Testis (tissue), 5 donors: ENCODE measurements at places on chromosomes 13 and 19. TPM values are rescaled to one million over a fixed set of nuclear protein-coding genes. Genes with fewer than 3 reads are reported as not detected.

Gene KIR2DL1
- not detected for total RNA-seq

Gene PTPRH
- 11.3 TPM for total RNA-seq

Gene KCNN1
- total RNA-seq: 10.3 TPM

Gene MEGF8
- 27.3 TPM for total RNA-seq

Gene SIGLEC11
- 8.5 TPM for total RNA-seq

Gene IFNL1
- not detected for total RNA-seq

Gene ZNF723
- 5.5 TPM for total RNA-seq

Gene ACP7
- total RNA-seq: not detected

Gene CRX
- total RNA-seq: 0.55 TPM

Gene ZNF430
- total RNA-seq: 9.2 TPM

Gene ICAM5
- 4.3 TPM for total RNA-seq

Gene ZNF567
- total RNA-seq: 9.8 TPM

Gene SERTAD3
- total RNA-seq: 33.9 TPM

Gene SCGB2B2
- 4.4 TPM for total RNA-seq

Gene CNMD
- 3.5 TPM for total RNA-seq

Gene RPL13A
- total RNA-seq: 1,721 TPM

Gene FBXO27
- 16.5 TPM for total RNA-seq

Gene OR10H1
- total RNA-seq: 0.39 TPM

Gene PABPC3
- total RNA-seq: 24.0 TPM

Gene KISS1R
- total RNA-seq: not detected

Gene EXOSC5
- 23.8 TPM for total RNA-seq

Gene GPX4
- total RNA-seq: 1,153 TPM

Gene KLF2
- total RNA-seq: 74.9 TPM

Gene NKG7
- 0.63 TPM for total RNA-seq

Gene CEACAM5
- 0.50 TPM for total RNA-seq

Gene ANGPTL8
- total RNA-seq: not detected

Gene ZNF45
- 10.5 TPM for total RNA-seq

Gene DENND1C
- total RNA-seq: 3.2 TPM

Gene OR4F17
- total RNA-seq: not detected

Gene PRSS57
- not detected for total RNA-seq

Gene IL4I1
- total RNA-seq: 17.1 TPM

Gene HSPB6
- 57.1 TPM for total RNA-seq

Gene EPSTI1
- 12.5 TPM for total RNA-seq

Gene TNNI3
- 14.2 TPM for total RNA-seq

Gene KLK12
- total RNA-seq: 0.47 TPM

Gene CLEC17A
- 1.3 TPM for total RNA-seq

Gene KRTDAP
- total RNA-seq: 2.7 TPM

Gene CD320
- total RNA-seq: 61.2 TPM

Gene DNAJC15
- 17.2 TPM for total RNA-seq

Gene GFY
- total RNA-seq: 0.62 TPM

Gene ZNF433
- total RNA-seq: 26.1 TPM
